RCC 7860 (cell line): ENCODE measurements at places on chromosomes 5 and 9.
A peak's percentile ranks its signal among the peaks of the same experiment; 100 is the strongest.

DNA sequence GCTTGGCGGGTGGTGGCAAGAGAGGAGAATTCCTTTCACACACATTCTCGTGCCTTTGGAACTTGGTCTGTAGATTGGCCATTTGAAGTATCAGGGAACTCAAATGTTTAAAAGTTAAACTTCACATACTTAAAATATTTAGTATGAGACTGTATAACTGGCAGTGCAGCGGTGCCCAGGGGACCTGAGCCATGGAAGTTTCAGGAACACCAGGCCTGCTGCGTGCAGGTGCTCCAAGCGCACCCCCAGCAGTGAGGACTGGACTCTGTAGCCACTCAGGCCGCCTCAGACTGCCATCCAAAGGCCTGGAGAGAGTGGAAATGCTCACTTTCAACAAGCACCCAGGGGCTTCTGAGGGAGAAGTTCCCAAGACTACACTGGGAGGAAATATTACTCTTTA is 273.5 kb upstream of the IRX2 start:
- DNase-seq: no peak

- no peak for DNase-seq
These were observed 135.1 kb downstream of the KIF4B start for GRCh38 chr5:155148694-155149093.

- no peak for DNase-seq
These were observed 25.3 kb upstream of the SIL1 start for GRCh38 chr5:139223481-139223880.

GRCh38 chr5:73592551-73592950 is 27.0 kb downstream of the UTP15 start:
- DNase-seq: no peak

- no peak for DNase-seq
These were observed 787.3 kb downstream of the KCTD16 start for GRCh38 chr5:144958002-144958401.

DNA sequence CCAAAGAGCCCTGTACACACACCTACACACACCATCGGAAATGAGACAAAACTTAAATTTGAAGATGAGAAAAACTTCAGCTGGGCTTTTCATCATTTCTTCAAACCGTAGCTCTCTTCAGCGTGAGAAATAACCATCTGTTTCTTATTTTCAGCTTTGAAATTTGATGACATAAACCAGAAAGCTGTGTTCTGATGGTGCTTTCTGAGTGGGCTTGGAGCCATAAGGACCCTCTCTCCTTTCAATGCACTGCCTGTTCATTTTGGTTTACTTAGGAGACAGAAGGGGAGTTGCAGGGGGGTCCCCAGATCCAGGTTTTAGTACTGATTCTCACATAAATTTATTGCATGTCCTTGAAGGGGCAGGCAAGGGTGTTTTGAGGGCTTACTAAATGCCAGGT is 9.5 kb downstream of the FBXO10 start:
- DNase-seq: no peak

DNA sequence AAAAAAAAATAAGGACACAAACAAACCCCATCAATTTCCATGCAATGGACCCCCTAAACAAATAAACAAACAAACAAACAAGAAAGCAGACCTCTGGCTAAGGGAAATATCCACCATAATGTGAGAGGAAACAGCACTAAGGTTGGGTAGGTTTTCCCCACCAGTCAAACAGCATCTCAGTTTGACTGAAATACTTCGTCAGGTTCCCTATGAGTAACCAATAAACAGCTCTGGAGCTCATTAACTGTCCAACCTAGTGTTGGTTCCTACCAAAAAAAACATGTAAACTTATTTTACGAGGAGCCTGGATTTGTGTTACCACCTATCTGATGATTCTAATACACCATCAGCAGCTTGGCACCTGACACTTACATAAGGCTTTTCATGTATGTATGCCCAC is 198.5 kb upstream of the TARS1 start:
- DNase-seq: no peak

DNA sequence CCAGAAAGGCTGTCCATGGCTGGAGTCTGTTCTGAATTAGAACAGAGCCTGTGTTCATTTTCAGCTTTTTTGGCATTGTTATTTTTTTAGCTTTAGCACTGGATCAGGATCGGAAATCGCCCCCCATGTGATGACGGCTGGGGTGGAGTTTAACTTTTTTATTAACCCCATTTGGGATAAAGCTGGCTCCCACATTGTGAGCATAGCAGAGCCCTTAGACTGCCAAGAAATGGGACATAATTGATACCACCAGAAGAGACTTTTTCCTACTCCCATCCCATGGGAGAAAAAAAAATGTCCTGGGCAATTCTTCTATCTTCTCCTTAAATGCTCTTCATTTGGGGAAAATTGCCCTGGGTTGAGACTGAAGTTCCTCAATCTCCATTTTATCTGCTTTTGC is 52.4 kb downstream of the SLIT3 start:
- DNase-seq: no peak

DNA sequence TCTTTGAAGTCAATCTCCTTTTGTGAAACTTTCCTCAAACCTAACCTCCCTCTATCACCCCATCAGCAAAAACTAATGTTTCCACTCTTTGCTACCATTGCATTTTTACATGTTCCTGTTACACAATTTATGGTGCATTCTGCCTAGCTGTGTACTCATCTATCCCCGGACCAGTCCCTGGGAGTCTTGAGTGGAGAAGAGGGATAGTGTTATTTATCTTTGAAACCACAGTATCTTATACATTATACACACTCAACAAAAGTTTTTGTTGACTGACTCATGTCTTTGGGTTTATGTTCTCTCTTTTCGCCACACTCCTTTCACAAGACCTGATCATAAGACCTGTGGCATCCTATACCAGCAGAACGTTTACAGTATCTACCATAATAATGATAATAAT is 26.4 kb downstream of the TNFAIP8 start:
- no peak for DNase-seq

- no peak for DNase-seq
These were observed 573.7 kb downstream of the GABRG2 start for GRCh38 chr5:162641142-162641813.

DNA sequence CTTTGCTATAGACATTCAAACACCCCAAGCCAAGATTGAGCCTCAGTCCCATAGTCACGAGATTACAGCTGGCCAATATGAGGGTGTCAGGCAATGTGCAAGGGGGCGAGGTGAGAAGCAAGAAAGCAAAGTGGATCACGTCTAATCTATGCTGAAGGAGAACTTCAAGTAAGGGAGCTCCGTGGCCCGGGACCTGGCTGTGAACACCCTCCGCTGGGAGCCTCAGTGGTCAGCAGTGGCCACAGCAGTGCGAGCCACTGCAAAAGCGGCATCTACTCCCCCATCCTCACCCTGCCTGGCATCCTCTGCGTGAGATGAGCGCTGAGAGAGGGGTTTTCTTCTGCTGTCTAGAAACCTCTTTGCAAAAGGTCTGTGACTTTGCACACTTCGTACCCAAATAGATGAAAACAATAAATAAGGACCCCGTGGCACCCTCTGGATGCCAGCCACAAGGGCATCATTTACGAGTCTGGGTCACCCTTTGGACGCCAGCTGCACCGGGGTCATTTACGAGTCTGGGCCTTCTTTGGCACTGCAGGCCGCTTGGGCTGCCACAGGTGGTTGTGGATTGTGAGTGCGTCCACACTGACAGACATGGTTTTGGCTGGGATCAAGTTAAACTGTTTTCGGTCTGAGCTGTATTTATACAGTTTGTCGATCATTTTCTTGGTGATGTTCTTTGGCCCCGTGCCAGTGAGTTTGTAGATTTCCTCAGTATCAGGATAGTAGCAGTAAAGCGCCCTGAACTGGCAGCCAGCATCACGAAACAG is 96.4 kb downstream of the CAMSAP1 start:
- no peak for DNase-seq

- no peak for DNase-seq
These were observed 778 bp downstream of the TRIM41 start for GRCh38 chr5:181223729-181224389.

- DNase-seq: no peak
These were observed 59.1 kb downstream of the ATP10B start for GRCh38 chr5:160792732-160793529.

- no peak for DNase-seq
These were observed 148.1 kb downstream of the MTX3 start for GRCh38 chr5:79842991-79843390.

DNA sequence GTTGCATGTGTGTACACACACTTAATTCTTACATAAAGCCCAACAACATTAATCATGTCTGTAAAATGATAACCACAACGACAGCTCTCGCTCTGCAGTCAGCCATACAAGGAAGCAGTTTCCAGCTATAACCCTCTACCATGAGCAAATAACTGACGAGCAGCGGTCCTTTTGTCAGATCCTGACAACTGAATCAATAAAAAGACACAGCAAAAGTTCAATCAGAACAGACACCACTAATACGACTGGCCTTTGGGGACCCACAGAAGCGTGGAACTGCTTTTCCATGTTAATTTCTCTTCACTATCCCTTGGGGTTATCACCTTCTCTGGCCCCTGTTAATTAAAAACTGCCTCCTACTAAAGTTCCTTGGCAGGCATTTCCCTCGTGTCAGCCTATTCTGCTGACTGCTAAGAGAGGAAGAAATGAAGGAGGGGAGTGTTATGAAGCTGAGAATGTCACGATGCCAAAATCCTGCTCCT is 722.8 kb upstream of the GRAMD2B start:
- DNase-seq: peak; percentile 77

GRCh38 chr5:147093138-147093537 is 141.7 kb upstream of the STK32A start:
- DNase-seq: no peak

- no peak for DNase-seq
These were observed 238.4 kb downstream of the NR2F1-AS1 start for GRCh38 chr5:93342563-93343061.

- no peak for DNase-seq
These were observed 14.2 kb downstream of the NDUFAF2 start for GRCh38 chr5:60959156-60959555.
